ENCODE measurements at places on chromosomes 1 and 21.

- no peak for DNase-seq
These were observed 61.2 kb downstream of the CRP start for GRCh38 chr1:159653201-159653600.

DNA sequence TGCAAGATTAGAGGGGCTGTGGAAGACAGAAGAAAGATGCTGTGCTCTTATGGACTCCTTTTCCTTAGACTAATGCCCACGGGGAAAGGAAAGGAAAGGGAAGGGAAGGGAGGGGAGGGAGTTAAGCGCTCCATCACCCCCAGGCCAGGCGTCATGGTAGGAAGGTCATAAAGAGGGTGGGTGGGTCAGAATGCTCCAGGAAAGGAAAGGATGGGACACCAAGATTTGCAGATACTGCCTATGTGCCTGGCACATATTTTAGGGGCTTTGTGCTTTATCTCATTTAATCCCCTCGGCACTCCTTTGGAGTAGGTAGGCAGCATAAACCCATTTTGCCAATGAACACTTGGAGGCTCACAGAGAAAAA, 41.4 kb downstream of the MAB21L3 start:
- no peak for DNase-seq

GRCh38 chr1:67269061-67269460, 38.6 kb upstream of the IL12RB2 start:
- no peak for DNase-seq

DNA sequence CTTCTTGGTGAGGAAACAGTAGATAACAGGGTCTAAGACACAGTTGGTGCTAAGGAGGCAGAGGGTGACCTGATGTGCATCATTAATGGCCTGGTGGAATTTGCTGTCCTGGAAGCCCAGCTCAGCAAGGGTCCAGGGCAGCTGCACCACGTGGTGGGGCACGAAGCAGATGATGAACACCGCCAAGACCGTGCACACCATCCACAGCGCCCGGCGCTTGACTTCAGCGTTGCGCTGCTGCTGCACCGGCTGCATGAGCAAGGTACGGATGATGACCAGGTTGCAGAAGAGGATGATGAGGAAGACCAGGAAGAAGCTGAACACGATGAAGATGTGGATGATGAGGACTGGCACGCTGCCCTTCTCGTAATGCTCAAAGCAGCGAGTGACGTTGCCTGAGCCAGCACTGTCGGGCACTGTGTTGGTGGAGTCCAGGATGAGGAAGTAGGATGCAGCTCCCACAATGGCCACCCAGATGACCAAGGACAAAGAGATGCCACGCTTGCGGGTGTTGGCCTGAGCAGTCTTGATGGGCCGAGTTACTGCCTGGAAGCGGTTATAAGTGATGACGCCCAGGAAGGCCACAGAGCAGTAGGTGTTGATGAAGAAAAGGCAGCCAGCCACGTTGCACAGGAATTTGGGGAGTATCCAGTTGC, 26.2 kb downstream of the PTAFR start:
- no peak for DNase-seq

GRCh38 chr1:206116873-206117150, 376 bp downstream of the AVPR1B start:
- DNase-seq: no peak
